CD4-positive, alpha-beta T cell treated with Interleukin-4 for 4 hours (primary cell): ENCODE measurements at places on chromosomes 13 and 19.

DNA sequence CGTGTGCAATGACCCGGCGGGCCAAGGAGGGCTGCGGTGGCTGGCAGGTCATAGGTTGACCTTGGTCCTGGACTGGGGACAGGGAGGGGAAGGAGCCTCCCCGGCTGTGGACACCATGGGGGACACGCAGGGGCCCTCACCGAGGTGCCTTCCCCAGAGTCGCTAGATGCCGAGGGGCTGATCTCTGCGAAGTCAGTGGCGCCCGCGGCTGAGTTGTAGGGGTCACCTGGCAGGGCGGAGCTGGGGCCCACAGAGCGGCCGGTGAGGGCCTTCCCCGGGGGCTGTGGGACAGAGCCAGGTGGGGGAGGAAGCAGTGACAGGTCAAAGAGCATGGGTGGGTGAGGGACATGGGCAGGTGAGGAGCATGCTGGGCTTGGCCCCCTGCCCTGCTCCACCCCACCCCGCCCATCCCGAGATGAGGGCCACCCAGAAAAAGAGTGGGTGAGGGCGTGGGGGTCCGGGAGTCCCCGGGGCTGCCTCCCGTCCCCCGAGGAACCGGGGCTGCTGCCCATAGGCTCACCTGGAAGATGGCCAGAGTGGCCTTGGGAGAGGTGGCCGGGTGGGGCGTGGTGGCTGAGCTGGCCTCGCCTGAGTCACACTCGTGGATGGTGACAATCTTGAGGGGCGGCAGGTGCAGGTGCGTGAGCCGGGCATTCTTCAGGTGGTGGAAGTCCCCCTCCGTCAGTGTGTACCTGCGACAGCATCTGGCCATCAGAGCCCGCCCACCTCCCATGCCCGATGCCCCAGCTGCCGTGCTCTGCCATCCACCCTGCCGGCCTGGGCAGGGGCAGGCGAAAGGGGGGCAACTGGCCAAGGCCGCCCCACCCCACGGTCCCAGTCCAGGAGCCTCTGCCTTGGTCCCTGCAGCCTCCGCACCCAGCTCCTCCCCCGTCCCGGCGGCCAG is 3.5 kb downstream of the CBARP start:
- DNase-seq = no peak

GRCh38 chr19:17209126-17210036 is 5.8 kb upstream of the USE1 start:
- no peak for DNase-seq

- DNase-seq = no peak
Observed at GRCh38 chr19:29965492-29965891, 23.5 kb downstream of the URI1 start.

GRCh38 chr13:46544208-46544607 is 8.8 kb upstream of the LRCH1 start:
- no peak for DNase-seq

- no peak for DNase-seq
Observed at GRCh38 chr13:104641309-104641708, 1575.1 kb upstream of the SLC10A2 start.

DNA sequence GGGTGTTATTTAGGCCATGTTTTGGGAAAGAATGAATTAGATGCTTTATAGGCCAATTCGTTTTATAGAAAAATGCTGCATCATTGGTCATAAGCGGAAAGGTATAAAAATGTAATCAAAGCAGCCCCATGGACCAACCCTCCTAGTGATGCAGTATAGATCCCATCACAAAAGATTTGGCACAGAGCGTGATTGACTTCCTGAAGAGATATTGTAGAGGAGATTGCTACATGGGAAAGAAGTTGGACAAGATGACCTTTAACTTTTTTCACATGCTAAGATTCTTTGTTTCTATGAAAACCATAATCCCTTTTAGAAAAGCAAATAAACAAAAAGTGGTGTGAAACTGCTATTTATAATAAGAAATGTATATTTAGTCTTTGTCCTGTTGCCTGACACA is 136.5 kb upstream of the FNDC3A start:
- DNase-seq = no peak

- DNase-seq = no peak
Observed at GRCh38 chr13:38735665-38736440, 49.0 kb downstream of the FREM2 start.

DNA sequence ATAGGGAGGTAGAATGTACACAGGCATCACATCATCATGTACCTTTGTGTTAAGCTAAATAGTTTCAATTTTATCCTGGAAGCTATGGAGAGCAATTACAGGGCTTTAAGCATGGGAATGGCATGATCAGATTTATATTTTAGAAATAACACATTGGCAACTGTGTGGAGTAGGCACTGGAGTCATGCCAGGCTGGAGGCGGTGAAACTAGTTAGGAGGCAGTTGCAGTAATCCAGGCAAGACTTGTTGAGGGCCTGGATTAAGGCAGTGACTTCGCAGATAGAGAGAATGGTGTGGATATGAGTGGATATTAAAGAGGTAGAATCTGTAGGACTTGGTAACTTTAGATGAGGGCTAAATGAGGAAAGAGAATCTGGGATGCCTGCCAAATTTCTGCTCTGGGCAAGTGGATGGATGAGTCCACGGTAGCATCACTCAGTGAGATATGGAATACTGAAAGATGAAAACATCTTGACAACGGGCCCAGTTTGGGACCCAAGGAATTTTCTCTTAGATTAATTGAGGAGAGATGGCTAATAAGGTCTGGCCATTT is 506.2 kb downstream of the FGF9 start:
- DNase-seq = no peak

- peak; percentile 77 for DNase-seq
Observed at GRCh38 chr19:8209462-8210378, 550 bp downstream of the CERS4 start.

GRCh38 chr13:20567881-20568528 is 1.0 kb downstream of the IFT88 start:
- no peak for DNase-seq

GRCh38 chr13:38309397-38309796 is 40.3 kb upstream of the UFM1 start:
- no peak for DNase-seq

DNA sequence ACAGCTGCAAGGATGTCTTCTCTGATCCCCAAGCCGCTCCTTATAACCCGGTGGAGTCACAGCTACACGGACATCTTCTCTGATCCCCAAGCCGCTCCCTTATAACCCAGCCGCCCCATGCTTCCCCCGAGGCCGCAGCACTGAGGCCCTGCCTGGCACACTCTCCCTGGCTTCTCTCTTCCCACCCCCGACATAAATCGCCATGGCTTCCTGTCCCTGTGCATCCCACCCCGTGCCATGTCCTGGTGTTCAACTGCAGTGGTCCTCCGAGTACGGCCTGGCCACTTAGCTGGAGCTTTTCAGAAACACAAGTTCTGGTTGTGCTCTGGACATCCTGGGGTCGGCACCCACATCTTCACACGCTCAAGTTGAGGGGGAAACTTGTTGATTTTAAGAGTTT is 60.4 kb downstream of the RASA3 start:
- no peak for DNase-seq

GRCh38 chr19:2426611-2427428 is 566 bp downstream of the TIMM13 start:
- DNase-seq = peak; percentile 28

DNA sequence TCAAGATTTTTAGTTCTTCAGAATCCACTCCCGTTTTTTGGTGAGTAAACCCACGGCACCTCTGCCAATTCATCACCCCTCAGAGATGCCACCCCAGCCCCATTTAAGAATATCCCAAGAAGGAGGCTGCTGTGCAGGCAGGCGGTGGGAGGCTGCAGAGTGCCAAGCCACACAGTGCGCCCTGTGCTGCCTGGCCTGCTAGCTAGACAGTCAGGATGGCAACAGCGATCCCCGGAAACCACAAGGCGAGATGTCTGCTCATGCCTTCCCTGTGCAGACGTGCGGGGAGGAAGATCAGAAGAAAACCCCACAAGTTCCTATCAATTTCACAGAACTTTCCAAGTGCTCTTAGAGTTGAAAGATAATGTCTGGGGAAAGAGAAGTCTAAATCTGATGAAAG is 64.8 kb upstream of the GPR183 start:
- DNase-seq = peak; percentile 71

- DNase-seq = no peak
Observed at GRCh38 chr19:3249408-3249807, 24.9 kb downstream of the CELF5 start.

- no peak for DNase-seq
Observed at GRCh38 chr19:46116121-46116520, 8.4 kb downstream of the IGFL3 start.

DNA sequence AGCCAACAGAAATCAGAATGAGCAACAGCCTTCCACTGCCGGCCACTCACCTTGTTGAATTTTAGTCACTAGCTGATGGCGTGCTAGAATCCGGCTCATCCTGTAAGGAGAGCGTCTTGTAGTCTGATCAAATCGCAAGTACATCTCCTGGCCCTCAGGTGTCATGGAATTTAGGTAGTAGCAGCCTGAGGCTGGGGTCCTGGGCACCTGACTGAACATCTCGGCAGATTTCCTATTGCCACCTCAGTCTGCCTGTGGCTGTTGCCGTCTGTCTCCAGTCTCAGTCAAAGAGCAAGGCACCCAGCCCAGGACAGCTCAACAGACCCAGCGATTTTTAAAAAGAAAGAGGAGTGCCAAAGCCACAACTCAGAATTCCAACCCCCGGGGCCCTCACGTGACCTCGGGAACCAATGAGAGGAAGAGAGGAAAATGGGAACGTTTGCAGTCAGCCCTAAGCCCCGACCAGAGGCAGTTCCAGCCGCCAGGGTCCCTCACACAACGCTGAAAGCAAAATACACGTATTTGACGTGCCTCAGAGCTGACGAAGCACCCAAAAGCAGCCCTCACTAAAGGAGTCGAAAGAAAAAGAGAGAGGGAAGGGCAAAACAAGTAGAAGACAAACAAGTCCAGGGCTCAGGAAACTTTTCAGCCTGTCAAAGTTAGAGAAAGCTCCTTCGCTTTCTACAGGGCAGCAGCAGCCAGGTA is at the start of gene STARD13:
Gene STARD13 (minus strand): TSS at position 336 of the 705 bp plus-strand sequence. CDS start 117 bp downstream, at position 219.
- no peak for DNase-seq

DNA sequence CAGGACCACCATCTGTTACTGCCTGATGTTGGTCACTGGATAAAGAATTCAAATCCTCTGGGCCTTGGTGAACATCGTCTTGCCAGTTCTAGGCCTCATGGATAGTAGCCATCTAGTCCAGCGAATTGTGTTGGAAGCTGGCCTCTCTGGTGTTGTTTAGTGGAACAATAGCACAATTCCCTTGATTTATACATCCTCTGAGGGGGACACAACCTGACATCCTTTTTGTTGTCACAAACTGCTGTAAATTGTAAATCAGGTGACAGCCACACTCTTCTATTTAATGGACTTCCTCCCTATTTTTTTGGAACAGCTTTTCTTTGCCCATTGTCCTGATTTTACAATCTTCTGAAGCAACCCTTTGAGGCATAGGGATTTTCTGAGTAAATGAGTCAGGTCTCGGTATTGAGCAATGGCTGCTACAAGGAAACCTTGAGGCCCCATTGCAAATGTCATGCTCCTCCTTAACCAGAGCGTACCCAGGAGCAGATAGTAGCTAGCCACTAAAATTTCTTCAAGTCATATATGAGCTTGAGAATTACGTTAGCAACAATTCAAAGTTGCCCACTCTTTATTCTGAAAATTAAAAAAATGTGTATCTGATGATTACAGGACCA is 263.3 kb downstream of the COG6 start:
- no peak for DNase-seq

- DNase-seq = peak; percentile 81
Observed at GRCh38 chr19:55643003-55643886, at the start of gene ZNF581. ZNF581 (plus strand) TSS chr19:55643649; CDS start chr19:55644572, 923 bp downstream.

- no peak for DNase-seq
Observed at GRCh38 chr13:27635266-27635665, 13.6 kb downstream of the POLR1D start.

GRCh38 chr13:39016787-39017186 is 21.1 kb downstream of the PROSER1 start:
- peak; percentile 29 for DNase-seq

GRCh38 chr19:34555447-34555846 is 73.9 kb downstream of the WTIP start:
- no peak for DNase-seq

- DNase-seq = no peak
Observed at GRCh38 chr19:31625056-31625455, 275.8 kb upstream of the TSHZ3 start.

- DNase-seq = no peak
Observed at GRCh38 chr19:16912780-16913179, 24.0 kb downstream of the F2RL3 start.

DNA sequence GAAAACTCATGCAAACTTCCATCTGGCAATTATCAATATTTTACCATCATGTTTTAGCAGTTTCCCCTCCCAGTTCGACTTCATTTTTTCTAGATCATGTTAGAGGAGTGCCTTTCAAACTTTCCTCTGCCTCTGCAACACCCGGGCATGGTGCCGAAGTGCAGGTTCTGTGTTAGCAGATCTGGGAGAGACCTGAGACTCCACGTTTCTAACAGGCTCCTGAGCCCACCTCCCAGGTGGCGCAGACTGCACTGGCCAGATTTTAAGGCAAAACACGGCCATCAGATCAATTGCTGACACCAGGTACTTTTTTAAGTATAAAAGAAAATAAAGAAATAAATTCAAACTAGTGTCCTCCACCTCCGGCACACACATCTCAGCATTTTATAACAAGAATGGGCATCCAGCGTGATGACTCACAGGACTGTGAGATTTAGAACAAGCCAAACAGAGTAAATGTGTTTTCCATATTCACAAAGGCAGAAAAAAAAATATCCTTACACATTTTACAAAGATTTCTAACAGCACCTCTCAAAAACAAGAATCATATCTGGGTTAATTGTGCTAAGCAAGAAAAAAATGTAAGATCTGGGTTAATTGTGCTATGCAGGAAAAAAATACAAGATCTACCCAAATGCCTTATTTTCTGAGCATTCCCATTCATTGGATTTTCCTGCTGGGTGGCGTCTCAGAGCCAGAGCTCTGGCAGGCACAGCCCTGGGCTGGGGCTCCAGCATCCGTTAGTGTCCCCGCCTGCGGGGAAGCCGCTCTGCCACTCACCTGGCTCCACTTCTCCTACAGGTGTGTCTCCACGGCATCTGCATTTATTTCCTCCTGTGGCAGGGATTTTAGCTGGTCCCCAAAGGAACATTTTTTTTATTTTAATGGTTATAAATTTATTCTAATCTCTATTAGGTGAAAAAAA is 127.9 kb upstream of the SOX1 start:
- no peak for DNase-seq

DNA sequence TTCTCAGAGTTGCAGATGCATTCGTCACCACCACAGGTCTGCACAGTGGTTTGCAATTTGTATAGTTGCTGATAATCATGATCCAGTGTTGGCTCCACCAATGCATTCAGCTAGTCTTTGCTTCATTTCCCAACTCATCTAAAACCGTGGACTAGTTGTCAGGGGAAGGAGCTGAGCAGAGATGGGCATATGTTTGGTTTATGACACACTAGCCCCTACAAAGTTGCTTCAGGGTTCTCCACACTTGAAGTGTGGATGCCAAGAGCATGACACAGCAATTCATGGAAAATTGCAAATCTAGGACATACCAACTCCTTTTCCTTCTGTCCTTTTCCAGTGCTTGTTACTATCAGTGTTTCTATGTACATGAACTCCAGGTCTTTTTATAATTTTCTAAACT is 168.0 kb downstream of the TNFSF13B start:
- no peak for DNase-seq

- DNase-seq = no peak
Observed at GRCh38 chr13:47853236-47853635, 147.8 kb downstream of the SUCLA2 start.
